RKO (cell line): ENCODE measurements at places on chromosomes 4 and X.

DNA sequence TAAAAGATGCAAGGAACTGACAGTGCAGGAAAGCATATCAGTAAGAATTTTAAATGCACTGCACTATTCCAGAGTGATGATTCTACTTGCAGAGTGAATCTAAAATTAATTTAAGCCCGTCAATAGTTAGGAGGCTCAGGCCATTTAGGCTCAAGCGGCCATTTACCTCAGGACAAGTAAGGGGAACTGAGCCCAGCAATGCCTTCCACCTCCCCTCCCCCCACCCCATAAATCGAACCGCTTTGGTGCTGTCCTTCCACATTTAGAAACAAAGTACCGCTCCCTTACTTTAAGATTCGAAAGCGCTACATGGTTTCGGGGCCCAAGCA is 665 bp downstream of the RBM41 start:
- no peak for DNase-seq

- no peak for DNase-seq
Measured at GRCh38 chr4:25154594-25155265, 5.5 kb downstream of the SEPSECS start.

- DNase-seq: no peak
Measured at GRCh38 chr4:71237641-71238040, 101.2 kb upstream of the SLC4A4 start.

DNA sequence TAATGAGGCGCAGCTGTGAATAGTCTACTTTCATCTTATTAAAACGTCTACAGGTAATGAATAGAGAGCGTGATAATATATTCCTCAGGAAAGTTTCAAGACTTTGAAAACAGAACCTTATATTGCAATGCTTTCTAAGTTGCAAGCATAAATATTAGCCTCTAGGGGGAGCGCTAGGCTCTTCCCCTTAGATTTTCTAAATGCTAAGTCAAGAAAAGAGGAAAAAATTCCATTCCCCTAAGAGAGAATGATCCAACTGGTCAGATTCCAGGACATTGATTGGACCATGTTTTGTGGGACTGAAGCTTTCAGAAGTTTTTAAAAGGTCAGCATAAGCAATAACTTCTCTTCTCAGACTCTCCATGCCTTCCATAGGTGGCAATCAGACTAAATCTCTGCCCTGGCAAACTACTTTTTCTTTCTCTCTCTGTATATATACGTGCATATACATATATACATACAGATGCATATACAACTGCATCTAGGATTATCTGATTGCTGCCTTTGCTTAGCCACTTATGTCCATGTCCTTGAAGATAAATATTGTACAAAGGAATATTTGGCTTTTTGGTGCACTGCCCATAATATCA is 492.9 kb downstream of the INPP4B start:
- peak; percentile 67 for DNase-seq

GRCh38 chrX:19578956-19579355 is 63.6 kb upstream of the MAP3K15 start:
- DNase-seq: no peak

GRCh38 chrX:133610056-133610455 is 194.8 kb upstream of the GPC4 start:
- DNase-seq: no peak

GRCh38 chrX:103779141-103779789 is 2.6 kb downstream of the PLP1 start:
- no peak for DNase-seq
